IPS DF 19.7 (cell line): ENCODE measurements at places on chromosomes 5 and 9.

DNA sequence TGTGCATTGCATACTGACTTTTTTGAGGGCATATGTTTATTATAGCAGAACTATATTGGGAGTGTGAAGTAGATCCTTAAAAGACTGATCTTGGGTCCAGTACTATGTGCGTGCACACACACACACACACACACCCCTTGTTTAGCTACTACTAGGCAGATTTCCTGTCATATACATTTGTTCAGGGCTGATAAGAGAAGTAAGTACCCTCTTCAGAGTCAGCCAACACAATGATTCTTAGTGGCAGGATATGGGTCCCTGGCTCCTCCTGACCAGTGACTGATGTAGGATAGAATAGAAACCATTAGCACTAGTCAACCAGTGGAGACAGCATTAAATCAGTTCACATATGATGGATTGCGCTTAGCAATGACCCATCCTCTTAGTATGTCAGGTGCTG, 76.2 kb upstream of the MIER3 start:
- no peak for DNase-seq

DNA sequence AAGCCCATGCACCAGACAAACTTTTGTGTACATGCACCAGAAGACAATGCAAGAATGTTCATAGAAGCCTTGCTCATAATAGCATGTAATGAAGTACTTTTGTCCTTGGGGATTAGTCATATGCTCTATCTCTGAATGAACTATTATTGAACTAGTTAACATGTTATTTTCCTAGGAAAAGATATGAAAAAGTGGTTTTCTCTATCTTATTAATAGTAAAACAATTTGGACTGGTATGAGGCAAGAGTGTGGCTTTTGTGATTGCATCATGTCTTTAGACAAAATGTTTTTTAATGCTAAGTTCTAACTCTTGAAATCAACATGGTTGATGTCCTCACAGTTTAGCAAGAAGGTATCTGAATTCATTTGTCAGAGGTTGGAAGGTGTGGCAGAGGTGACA, 55.7 kb upstream of the SPDL1 start:
- no peak for DNase-seq

GRCh38 chr5:173535976-173536639, 80.3 kb downstream of the BOD1 start:
- no peak for DNase-seq

- no peak for DNase-seq
Measured at GRCh38 chr9:107717529-107718314, 228.2 kb upstream of the KLF4 start.

DNA sequence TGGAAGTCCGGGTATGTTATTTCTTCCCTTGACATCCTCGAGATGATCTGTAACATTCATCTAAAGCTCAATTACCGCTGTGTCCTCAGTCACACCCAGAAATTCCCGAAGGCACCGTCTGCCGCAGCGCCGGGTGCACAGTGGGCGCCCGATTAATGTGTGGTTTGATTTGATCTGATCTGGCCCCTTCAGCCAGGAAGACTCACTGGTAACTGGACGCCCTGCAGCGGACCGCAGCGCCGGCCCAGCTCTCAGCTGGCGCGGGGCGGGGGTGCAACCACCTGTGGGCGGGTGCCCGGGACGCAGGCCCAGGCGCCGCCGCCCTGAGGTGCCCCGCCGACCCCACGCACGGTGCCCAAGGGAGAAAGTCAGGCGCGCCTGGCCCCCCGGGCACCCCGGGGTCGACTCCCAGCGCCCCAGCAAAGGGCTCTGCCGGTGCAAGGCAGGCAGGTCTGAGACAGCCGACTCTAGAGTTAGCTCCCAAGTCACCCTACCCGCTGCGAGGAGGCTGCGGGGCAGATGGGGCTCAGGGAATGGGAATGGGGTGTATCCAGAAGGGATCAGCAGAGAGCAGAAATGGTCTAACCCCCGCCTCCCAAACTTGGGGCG, 1.7 kb downstream of the EPB41L4B start:
- no peak for DNase-seq

DNA sequence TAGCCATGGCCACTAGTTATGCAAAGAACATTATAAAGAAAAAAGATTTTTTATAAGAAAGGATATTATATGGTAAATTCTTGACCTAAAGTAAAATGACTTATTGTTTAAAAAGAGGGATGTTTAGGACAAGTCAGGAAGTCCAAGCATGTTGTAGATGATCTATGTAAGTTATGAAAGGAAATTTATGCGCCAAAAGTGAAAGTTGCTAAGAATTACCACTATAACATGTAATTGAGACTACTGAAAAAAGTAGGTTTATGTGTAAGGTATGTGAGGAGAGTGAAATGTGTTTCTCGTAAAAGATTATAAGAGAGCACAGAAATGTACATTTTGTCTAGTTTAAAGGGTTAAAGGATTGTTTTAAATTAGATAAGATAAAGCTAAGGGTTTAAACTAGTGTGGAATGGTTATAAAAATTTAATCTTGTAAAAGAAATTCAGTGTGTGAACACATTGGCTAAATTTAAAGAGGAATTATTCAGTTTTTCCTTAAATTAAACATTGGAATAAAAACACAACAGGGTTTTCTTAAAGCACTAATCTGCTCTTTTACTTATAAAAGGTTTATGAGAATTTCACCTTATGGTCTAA, 1100.4 kb upstream of the EDIL3 start:
- no peak for DNase-seq

DNA sequence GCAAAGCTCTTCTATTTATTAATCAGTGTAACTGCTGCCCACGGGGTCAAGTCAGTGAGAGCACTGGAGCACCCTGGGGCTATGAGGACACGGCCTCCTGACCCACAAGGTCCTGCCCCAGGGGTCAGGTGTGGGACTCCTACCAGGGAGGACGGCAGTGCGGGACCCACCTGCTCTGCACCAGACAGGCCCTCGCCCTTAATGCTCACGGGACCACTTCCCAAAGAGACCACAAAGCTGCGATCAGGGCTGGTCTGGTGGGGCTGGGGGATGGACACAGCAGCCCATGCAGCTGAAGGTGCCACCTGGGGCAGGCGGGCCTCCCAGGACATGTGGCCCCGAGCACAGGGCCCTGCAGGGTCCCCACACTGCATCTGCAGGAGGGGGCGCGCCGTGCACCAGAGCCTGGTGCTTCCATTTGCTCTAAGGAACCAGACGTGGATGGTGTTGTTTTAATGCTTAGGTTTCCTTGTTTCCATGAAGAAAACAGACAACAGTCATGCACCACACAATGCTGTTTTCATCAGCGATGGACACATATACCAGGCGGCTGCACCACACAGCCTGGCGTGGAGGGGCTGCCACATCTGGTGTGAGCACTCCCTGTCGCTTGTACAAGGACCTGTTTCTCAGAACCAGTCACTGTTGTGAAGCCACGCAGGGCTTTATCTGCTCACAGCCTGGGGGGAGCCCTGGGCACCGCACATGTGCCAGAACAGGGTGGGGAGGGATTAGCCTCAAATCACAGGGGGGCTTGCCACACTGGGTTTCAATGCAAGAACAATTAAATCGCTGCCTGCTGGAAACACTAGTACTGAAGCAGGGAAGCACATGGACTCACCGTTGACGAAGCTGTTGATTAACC, 22.6 kb downstream of the CLPTM1L start:
- no peak for DNase-seq

DNA sequence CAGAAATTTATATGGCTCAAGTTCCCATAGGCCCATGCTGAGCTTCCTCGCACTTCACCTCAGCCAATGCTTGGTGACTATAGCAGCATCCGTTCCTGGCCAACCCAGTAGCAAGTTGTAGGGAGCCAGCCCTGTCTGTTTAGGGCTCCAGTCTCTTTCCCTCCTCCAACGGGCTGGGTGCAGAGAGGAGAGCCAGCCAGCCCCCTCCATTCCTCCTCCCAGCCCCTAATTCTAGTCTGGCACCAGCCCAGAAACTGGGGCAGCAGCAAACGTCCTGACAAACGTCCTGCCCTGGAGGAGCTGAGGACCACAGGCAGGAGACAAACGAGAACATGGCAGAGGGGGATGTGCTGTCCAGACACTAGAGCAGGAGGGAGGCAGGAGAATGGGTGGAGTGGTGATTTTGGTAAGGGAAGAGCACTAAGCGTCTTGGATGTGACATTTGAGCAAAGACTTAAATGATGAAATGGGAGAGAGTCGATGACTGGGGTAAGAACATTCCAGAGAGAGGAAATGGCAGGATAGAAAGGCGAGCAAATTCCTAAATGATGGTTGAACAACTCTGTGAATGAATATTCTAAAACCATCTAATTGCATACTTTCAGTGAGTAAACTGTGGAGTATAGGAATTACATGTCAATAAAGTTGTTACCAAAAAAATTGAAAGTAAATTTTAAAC, 222.5 kb upstream of the DAPK1 start:
- DNase-seq: no peak

DNA sequence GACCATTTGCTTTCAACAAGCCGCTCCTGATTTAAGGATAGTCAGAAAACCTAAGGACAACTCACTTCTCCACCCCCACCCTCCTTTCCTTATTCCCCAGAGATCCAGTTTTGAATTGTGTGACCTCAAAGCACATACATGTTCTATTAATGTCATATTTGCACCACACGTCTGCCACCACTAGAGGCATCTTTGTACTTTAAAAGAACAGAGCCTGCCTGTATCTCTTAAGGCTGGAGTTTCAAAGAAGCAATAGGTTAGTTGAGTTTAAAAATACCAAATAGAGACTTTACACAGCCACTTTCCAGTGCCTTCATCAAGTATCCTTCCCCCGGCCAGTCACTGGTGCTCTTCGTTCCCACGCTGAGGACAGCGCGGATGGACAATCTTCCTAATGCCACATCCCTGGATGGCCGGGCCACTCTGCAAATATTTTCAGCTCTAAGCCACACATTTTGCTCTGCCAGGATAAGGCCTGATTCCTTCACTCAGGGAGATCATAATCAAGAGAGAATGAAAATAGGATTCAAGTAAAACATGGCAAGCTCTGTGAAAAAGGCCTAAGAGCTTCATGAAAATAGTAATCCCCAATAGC, 146.3 kb downstream of the SNCAIP start:
- no peak for DNase-seq

DNA sequence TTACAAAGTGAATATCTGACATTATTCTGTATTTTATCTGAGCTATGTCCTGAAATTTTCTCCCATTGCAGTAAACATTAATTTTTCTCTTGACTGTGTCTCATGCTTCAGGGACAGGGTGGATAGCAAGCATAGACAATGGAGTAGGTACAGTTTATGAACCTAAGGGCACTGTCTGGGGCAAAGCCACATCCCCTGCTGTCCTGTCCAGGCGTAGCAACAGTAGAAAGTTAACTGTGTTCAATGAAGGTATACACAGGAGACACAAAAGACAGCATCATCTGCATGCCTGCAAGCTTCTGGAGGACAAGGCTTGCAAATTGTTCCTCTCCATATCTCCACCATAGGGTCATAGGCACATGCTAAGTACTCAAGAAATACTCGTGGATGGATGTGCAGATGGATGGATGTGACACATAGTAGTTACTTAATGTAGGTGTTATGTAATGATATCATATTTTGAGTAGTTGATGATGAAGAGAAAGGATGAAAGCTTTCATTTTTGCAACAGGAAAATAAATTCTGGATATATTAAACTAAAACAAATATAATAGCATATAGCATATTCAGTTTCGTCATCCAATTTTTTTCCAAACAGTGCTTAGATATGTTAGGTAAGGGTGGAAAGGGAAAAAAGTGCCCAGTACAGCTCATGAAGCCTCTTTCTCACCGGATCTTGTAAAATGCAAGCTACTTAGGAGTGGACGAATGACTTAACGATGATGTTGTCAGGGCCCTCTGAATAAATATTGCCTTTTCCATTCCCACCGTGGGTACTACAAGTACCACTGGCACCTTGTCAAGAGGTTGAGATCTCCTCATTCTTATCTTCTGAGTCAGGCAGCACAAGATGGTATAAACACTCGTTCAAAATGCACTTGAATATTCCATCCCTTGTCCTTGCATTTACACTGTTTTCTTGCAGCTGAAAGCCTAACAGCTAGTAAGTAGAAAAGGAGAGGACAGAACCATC, 19.9 kb upstream of the ZSWIM6 start:
- DNase-seq: no peak

GRCh38 chr9:33177639-33178038, 10.5 kb upstream of the B4GALT1 start:
- no peak for DNase-seq

DNA sequence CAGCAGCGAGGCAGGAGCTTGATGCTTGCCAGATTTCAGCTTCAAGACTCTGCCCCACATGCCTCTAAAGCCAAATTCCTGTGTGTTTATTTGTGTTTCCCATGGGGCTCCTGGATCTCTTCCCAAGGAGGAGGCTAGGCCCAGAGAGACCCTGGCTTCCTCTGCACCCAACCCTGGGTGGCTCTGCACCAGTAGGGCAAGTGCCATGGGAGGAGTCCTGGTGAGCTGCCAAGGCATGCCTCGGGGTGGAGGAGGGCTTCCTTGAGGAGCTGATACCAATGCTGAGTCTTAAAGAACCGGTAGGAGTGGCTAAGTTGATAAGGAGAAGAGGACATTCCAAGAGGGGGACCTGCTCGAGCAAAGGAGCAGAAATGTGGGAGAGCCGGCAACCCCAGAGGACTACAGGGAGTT, 6.8 kb upstream of the TIFAB start:
- DNase-seq: no peak

DNA sequence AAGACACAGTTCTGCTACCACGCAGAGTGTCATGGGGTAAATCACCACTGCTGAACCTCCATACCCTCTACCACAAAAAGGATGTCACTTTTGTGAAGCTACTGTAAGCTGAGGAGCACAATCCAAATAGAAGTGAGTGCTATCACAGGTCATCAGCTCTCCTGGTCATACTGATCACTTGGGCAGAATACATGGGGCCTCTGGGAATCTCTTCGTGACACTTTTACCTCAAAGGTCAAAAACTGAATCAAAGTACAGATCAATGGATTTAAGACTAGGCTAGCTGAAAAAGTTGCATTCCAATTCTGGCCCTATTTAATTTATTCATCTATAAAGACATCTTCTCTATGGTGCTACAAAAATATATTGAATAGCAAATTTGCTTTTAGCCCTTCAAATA, 115.5 kb downstream of the MPDZ start:
- DNase-seq: no peak

DNA sequence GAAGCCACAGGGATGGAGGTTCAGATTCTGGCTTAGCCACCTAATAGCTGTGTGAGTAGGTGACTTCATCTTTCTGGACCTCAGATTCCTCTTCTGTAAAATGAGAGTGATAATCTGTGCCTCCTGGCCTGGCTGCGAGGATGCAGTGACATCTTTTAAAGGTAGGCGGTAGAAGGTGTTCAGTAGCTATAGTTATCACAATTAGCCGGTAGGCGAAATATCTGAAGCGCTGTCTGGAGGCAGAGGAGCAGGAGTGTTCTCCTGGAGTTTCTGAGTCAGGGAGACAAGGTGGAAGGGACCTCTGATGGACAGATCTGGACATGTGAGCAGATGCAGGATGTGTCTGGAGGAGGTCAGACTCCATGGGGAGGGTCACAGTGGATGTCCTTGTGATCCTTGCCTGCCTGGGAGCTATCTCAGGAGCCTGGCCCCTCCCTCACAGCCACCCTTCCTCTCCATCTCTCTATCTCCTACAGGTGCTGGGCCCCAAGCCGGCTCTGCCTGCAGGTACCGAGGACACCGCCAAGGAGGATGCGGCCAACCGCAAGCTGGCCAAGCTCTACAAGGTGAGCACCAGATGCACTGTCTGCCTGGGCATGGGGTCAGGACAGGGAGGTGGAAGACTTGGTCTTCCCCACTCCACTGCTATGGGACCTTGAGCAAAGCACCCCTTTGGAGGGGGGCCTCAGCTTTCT, 45.6 kb downstream of the GSN start:
- no peak for DNase-seq
